ENCODE measurements at places on chromosomes 7 and 10.

- DNase-seq, result no peak
These were observed 85.3 kb downstream of the EGFR start for GRCh38 chr7:55104123-55104522.

DNA sequence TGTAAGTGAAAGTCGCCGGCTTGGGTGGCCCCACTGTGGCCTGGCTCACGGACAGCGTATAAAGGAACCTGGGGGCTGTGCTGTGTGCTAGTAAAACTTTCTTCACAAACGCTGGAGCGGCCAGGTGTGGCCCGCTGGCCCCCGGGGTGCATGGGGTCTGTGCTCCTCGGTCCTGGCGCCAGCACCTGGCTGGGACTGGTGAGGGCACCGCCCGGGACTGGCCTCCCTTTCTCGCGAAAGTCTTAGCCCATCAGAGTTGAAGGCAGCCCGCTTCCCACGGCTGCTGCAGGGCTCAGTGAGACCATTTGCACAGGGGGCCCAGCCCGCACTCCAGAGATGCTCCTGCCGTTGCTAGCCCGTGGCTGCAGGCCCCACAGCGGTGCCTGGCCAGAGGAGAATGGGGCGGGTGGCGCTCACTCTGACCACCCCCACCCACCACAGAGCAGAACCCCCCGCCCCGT is 5.8 kb downstream of the PWWP2B start:
- no peak for DNase-seq

GRCh38 chr10:22998091-22998490 is 70.2 kb downstream of the ARMC3 start:
- DNase-seq, result no peak

GRCh38 chr10:102461187-102462054 is 10.1 kb upstream of the C10orf95 start:
- peak; percentile 80 for DNase-seq

DNA sequence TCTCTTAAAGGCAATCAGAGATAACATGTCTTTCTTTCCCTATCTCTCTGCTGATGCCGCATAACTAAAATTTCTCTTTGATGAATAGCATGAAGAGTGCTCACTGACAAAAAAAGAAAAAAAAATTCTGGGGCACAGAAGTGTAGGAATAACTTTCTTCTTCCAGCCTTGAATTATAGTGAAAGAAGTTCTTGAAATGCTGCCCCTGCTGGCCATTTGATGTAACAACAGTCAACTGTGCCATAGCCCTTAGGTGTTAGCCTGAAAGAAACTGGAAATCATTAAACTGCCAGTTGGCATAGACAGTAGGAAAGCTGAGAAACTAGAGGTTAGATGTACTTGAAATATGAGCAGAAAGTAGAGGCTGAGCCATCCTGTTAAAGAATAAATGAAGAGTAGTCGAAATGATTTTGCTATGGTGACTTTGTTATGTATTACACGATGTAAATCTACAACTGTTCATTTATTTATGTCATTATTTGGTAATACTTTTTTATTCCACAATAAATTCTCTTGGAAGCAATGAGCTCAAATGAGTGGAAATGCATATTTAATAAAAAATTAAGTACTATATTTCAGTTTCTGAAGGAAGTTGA is 48.3 kb upstream of the FAM171A1 start:
- no peak for DNase-seq

GRCh38 chr7:157664871-157665633 is 328.2 kb downstream of the DNAJB6 start:
- DNase-seq, result no peak

GRCh38 chr10:36281831-36282331 is 639.8 kb upstream of the FZD8 start:
- DNase-seq, result no peak

- DNase-seq, result no peak
These were observed 58.5 kb upstream of the FOXP2 start for GRCh38 chr7:114356133-114356532.

- no peak for DNase-seq
These were observed 99.8 kb upstream of the RET start for GRCh38 chr10:42977032-42977416.

- peak; percentile 91 for DNase-seq
These were observed 15.5 kb downstream of the KLF6 start for GRCh38 chr10:3769556-3769955.

DNA sequence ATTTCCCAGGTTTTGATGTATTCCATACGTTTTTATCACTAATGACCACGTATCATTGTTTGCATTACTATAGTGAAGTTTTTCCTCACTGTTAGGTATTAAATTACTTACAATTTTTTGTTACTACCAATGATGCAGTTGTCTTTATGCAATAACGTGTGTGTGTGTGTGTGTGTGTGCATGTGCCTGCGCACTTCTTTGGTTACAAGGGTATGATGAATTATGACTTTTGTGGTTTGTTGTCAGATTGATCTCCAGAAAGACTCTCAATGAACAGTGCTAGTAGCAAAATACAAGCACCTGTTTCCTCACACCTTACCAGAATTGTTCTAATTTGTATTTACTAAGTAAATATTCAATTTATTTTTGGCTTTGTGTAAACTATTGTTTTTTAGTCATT is 51.5 kb downstream of the MCMBP start:
- no peak for DNase-seq

- DNase-seq, result no peak
These were observed 495 bp downstream of the SFR1 start for GRCh38 chr10:104122225-104123107.

DNA sequence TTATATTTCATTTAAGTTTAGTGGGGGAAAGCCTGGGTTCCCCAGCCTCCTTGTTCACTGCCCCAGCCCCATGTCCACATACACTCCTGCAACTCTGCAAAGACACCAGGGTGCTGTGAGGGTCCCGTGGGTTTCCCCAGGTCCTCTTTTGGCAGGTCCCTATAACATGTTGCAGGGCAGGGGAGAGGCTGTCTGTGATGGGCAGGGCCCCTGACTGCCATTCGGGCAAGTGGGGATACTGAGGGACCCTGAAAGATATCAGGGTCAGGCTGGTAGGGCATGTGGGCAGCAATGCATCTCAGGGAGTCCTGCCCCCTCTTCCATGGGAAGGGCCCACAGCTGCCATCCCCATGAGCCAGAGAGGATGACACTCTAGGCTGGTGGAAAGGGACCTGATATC is 28.4 kb downstream of the RASGEF1A start:
- DNase-seq, result no peak

DNA sequence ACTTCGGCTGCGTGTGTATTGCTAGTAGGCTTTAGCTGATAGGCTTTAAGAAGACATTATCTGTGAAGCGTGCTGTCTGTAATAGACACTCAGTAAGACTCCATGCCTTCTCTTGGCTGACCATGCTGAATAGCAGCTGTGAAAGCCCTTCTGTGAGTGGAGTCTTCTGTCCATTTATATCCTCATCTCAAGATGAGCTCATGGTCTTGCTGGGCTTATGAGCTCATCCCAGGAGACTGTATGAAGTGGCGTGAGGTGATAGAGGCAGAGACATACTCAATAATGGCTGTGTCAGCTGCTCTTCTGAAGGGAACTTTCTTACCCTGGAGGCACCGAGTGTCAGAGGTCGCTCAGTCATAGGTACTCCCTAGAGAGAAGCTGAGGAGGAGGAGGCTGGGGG is 111.5 kb downstream of the SH2D4B start:
- DNase-seq, result no peak

- no peak for DNase-seq
These were observed 857.9 kb downstream of the TYW1 start for GRCh38 chr7:67854221-67855178.

All from CD14-positive monocyte (primary cell).